ENCODE measurements at places on chromosomes 1 and 21.

- no peak for DNase-seq
Observed at GRCh38 chr1:91844862-91845528, 41.0 kb downstream of the TGFBR3 start.

DNA sequence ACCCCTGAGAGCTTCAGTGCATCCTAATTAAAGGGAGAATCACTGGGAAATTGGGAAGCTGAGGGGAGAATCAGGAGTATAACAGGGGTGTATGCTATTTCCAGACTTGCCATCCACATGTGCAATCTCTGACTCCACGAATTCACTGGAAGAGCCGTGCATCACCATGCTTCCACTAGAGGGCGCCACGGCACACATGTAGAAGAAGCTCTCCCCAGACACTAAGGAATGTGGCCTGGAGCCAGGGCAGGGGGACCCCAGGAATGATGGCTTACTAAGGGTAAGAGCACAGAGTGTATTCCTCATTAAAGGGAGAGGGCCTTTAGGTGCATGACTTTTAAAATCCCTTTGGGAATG lies 81.5 kb downstream of the ABCA4 start:
- DNase-seq = no peak

- no peak for DNase-seq
Observed at GRCh38 chr1:241592273-241592958, 47.8 kb downstream of the CHML start.

GRCh38 chr1:50308878-50309277 lies 114.4 kb downstream of the DMRTA2 start:
- DNase-seq = no peak

DNA sequence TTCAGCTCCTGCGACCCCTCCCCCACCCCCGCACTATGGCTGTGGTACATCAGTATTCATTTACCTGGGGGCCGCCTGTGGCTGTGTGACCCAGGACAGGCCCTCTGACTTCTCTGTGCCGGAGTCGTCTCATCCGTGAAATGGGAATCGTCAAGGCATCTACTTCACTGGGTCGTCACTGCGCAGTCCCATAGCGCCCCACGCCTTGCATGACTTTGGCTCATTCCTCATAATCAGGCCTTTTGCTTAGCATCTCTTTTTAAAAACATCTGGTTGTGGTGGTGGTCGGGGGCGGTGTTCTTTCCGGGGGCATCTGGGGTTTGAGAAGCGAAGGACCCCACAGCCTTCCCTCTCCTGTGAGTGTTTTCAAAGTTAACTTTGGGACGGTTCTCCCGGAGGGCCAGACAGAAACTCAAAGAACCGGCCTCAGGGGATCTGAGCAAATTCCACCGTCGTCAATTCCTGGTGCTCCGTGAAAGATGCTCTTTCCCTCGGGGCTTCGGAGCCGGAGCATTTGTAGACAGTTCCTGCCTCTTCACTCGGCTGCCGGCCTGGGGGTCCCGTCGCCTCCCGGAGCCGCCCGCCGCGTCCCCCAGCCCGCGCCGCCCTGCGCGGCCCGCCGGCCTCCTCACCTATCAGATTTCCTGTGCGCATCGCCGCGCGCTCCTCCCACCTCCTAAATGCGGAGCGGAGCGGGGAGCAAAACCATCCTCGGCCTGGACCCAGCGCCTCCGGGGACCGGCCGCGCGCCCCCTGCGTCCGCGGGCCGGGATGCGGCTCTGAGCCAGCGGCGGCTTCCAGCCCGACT lies at the start of gene B3GALT5:
B3GALT5 (plus strand) TSS at position 708 of the 808 bp plus-strand sequence. CDS start 47,620 bp downstream, outside the sequence.
- DNase-seq = no peak

DNA sequence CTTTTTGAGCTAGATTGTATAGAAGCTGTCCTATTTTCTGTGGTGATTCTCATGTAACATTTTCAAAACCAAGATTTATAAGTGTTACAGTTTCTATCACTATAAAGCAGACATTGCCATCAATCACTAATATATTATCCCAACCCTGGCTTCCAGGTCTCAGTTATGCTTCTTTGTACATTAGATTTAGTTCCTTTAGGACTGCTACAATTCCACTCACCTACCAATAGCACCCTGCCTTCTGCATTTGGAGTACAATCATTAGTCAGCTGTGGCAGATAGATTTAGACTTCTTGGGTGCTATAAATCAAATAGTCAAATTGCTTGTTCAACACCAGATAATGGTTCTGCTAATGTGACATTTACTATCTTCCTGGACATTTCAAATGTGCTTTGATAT lies 281.6 kb downstream of the BRINP3 start:
- DNase-seq = no peak

- no peak for DNase-seq
Observed at GRCh38 chr1:152519851-152520250, 5.6 kb downstream of the CRCT1 start.

- DNase-seq = no peak
Observed at GRCh38 chr1:239815074-239815473, 276.6 kb upstream of the FMN2 start.

- DNase-seq = no peak
Observed at GRCh38 chr1:153563991-153564390, 1.7 kb downstream of the S100A2 start.

GRCh38 chr1:245999697-246000637 lies 507.1 kb downstream of the SMYD3 start:
- DNase-seq = no peak

DNA sequence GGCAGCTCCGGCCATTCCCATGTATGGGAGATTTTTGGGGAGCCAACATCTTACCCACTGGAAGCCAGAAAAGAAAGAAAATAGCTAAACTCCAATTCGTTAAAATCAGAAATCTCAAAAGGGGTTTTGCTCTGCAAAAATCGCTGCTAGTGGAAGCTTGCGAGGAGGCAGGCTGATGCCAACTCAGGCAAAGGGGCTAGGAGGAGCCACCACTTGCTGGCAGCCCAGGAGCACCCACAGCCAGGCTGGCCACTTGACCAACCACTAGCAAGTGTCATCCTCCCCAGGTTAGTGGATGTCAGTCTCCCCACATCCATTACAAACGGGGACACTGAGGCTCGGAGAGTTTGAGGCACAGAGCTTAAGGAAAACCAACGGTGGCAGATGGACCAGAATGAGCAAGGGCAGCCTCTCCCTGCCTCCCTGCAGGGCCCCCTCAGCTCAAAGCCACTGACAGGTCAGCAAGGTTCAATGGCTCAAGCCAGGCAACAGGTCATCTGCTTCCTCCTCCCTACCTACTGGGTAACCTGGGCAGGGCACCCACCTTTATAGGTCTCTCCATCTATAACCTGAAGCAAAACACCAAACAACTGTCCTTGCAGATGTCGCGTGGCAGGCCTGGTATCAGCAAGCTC lies 10.8 kb downstream of the KCNN3 start:
- no peak for DNase-seq

DNA sequence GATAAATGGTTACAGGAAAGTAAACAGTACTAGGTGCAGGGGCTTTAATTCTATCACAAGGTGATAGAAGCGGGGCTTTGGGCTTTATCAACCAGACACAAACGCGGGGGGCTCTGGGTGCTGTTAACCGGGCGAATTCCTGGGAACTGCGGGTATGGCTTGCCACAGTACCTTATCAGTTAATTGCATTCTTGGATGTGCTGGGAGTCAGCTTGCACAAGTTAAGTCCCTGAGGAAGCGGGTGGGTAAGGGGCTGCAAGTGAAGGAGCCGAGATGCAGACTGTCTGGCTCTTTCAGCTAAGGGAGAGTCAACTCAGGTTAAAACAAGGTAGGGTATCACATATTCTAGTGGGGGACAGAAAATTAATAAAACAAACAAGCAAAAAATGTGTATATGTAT lies 661 bp downstream of the GBP4 start:
- no peak for DNase-seq

DNA sequence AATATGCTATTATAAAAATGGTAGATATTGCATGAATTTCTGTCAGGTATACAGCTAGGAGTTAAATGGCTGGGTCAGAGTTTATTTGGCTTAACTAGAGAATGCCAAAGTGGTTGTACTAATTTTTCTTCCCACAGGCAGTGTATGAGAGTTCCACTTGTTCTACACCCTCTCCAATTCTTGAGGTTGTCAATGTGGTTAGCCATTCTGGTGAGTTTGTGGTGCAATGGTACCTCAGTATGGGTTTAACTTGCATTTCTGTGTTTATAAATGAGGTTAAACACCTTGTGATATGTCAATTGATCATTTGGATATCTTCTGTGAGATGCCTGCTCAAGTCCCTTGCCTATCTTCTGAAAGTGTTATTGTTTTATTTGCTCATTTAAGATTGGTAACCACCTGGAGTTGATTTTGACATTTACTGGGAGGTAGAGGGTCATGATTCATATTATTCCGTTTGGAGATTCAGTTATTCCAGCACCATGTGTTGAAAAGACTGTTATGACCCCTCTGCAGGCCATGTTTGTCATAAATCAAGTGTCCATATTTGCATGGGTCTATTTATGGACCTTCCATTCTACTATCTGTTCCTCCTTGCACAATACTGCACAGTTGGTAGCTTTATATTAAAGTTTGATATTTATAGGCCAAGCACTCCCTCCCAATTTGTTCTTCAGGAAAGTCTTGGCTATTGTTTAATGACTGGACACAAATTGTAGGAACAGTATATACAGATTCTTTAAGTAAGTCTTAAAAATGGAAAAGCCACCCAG lies 5.8 kb downstream of the FALEC start:
- DNase-seq = no peak

GRCh38 chr1:204733289-204733688 lies 47.8 kb upstream of the LRRN2 start:
- DNase-seq = no peak

- DNase-seq = no peak
Observed at GRCh38 chr1:25869909-25870606, 5.5 kb downstream of the PAQR7 start.

GRCh38 chr1:93964777-93965200 lies 55.6 kb upstream of the GCLM start:
- DNase-seq = no peak

GRCh38 chr1:209829716-209830115 lies 1.9 kb downstream of the UTP25 start:
- no peak for DNase-seq

GRCh38 chr1:78607944-78608343 lies 12.3 kb upstream of the IFI44L start:
- DNase-seq = no peak

GRCh38 chr1:61082311-61083012 lies at the start of gene NFIA:
TSS of gene NFIA (plus strand) at chr1:61082561.
- DNase-seq = no peak

DNA sequence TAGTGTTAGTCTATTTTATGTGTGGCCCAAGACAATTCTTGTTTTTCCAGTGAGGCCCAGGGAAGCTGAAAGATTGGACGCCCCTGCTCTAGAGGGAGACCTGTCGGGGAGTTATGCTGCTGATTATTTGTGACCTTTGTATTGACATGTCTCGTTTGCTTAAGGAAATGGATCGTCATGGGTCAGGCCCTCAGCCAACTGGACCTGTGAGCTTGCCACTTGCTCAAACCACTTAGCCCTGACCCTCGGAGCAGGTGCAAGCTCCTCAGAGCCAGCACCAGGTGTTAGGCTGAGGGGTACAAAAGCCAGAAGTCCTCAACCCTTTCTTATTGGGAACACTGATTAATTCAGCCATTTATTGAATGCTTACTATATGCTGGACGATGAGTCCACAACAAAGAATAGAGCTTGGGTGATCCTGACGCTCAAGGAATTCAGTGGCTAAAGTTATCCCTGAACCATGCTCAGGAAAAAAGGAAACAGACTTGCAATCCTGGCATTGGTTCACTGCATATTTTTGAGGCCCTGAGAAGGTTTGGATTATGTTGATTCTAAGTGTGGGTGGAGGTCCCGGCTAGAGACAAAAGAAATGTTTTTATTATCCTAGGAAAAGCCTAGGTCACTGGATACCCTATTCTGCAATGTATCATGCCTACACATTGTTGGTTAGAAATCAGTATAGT lies 19.0 kb downstream of the TGFB2 start:
- no peak for DNase-seq

DNA sequence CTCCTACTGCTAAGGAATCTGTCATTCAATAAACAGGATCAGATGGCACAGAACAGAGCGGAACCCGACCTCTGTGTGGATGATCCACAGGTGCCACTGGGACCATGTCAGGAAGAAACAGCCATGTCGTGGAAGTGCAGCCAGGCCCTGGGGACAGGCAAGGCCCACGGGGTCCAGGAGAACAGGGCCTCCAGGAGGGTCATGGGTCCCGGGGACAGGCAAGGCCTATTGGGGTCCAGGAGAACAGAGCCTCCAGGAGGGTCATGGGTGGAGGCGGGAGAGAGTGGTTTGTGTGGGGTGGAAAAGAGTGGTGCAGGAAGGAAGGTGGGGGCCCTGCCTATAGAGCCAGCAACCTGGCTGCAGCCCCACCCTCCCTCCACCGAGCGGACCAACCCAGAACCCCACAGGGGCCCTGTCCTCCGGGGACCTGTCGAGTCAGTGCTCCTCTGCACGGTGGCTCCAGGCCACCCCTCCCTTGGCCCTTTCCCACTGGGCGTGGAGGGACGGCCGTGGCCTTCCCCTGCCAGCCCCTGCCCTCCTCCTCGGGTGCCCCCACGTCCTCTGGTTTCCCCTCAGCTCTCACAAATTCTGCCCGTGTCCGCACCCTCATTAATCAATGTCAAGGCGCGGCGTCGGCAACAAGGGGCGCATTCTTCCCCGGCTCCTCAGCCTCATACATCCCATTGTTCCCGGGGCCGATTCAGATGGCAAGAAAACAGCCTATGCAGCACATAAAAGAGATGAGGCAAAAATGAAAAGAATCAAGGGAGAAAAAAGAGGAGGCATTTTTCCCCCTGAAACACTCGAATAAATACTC lies 146.4 kb downstream of the PRDM16 start:
- no peak for DNase-seq

DNA sequence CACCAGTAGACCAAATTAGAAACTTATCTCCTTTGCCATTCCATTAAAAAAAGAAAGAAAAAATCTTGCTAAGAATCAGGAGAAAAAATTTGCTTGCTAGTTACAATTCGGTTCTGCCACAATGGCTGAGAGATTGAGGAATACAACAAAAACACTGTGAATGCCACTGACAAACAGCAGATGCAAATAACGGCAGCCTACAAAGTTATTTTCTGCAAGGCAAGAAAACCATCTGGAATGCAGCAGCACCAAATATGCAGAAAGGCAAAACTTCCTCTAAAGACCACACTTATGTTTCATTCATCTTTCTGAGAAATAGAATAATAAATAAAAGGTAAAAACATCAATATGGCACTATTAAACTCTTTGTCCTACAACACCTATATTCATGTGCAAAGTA lies 75.7 kb downstream of the ENAH start:
- DNase-seq = no peak

Data from stimulated activated CD8-positive, alpha-beta memory T cell treated with anti-CD3 and anti-CD28 coated beads, Interleukin-12 subunit alpha, Interleukin-12 subunit beta, amount 100 ng/mL, for 1 hour (primary cell).